Natural killer cell treated with Interleukin-12 subunit alpha and Interleukin-12 subunit beta and Interleukin-15 and Interleukin-18, amount 100 ng/mL, for 72 hours (primary cell): ENCODE measurements at places on chromosomes 12 and 14.

GRCh38 chr12:108430245-108430644, 84.8 kb upstream of the FICD start:
- no peak for DNase-seq

- DNase-seq = no peak
These were observed 162.0 kb downstream of the SAMD4A start for GRCh38 chr14:54728700-54729527.

DNA sequence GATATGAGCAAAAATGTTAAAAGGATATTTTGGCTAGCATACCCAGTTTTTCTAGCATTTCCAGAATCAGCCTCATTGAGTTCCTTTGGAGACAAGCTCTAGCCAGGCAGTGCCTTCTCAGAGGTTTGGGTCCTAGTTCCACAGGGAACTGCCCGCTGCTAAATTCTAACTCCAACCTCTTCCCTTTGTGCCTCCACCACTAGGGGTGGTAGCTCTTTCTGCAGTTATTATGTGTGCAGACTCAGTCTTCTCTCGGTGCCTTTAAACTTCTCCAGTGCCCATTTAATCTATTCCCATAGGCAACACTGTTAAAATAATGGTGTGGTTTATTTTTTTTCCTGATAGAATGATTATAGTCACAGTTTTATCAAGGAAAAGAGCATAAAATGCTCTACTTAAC, 21.5 kb upstream of the SLC25A3 start:
- DNase-seq = no peak

GRCh38 chr12:124646385-124647230, 79.2 kb upstream of the NCOR2 start:
- no peak for DNase-seq
